ENCODE measurements at places on chromosomes 1 and 21.
A peak's percentile ranks its signal among the peaks of the same experiment; 100 is the strongest.

GRCh38 chr1:24903560-24903954 lies 26.5 kb downstream of the RUNX3 start:
- ATAC-seq = no peak

DNA sequence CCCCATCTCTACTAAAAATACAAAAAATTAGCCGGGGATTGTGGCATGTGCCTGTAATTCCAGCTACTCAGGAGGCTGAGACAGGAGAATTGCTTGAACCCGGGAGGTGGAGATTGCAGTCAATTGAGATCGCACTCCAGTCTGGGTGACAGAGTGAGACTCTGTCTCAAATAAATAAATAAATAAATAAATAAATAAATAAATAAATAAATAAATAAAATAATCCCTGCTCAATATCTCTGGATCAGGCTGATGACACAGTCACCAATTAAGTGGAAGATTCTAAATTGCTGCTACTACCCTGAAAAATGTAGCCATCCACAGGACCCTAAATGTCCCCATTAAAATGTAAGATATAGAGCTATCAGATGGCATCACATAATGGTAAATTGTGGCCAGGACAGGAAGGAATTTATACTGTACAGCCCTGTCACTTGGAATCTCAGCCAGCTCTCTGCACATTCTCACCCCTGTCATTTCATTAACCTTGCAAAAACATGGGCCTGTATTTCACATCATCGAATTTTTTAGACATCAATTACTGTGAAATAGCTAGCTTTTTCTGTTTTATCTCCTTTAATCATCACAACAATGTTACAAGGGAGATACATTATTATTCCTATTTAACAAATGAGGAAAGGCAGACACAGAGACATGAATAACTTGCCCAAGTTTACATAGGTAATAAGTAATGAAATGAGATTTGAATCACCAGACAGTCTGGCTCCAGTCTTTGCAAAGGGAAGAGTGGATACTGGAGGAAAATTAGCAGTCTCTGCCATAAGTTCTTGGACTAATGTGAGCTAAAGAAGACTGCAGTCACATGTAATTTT lies 56.7 kb upstream of the NTPCR start:
- no peak for ATAC-seq

- no peak for ATAC-seq
Observed at GRCh38 chr1:183730107-183730724, 74.7 kb upstream of the RGL1 start.

GRCh38 chr1:111455642-111456031 lies 6.4 kb downstream of the ATP5PB start:
- no peak for ATAC-seq

DNA sequence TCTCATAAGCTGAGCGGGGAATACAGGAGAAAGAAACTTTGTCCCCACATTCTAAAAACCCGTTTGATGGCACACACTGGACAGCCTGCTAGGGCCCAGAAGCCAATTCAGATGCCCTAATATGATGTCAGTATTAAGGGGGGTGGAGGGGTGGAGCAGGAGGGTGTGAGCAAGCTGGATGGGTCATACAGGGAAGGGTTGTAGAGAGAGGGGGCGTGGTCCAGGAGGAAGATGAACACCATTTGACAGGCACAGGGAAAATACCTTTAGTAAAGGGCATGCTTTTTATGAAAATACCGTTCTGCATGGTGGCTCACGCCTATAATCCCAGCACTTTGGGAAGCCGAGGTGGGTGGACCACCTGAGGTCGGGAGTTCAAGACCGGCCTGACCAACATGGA lies 6.0 kb downstream of the TARS2 start:
- ATAC-seq = no peak

GRCh38 chr1:6464514-6464836 lies 1.5 kb downstream of the TNFRSF25 start:
- no peak for ATAC-seq

GRCh38 chr1:10544239-10544638 lies 69.5 kb downstream of the PEX14 start:
- ATAC-seq = no peak

DNA sequence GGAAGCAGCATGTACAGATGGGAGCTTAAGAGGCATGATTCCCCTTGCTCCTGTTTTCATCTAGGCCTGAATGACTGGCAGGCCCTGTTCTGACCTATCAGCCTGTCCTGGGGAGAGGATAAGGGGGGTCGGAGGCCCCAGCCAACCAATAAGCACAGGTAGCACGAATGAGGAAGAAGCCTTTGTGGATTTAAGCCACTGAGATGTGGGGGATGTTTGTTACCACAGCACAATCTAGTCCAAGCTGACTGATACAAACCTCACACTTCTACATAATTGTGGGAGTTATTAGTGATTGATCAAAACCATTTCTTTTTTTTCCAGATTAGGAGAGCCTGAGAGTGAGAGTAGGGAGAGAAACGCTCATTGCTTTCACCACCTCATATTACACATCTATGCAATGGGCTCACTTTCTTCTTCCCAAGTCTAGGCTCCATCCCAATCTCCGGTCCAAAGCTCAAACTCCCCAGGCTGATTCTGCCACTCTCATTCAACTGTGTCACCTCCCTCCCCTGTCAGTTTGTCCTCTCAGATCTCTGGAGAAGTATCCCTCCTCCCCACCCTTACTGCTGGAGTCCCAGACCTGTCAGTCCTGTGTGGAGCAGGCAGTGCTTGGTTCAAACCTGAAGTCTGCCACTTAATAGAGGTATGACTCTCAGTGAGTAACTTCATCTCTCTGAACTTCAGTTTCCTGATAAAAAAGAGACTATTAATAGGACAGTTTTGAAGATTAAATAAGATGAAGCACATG lies 220.5 kb downstream of the PTPRU start:
- ATAC-seq = no peak

- no peak for ATAC-seq
Observed at GRCh38 chr21:33666153-33666552, 23.9 kb downstream of the ITSN1 start.

- no peak for ATAC-seq
Observed at GRCh38 chr21:45203983-45204382, 83.7 kb downstream of the POFUT2 start.

DNA sequence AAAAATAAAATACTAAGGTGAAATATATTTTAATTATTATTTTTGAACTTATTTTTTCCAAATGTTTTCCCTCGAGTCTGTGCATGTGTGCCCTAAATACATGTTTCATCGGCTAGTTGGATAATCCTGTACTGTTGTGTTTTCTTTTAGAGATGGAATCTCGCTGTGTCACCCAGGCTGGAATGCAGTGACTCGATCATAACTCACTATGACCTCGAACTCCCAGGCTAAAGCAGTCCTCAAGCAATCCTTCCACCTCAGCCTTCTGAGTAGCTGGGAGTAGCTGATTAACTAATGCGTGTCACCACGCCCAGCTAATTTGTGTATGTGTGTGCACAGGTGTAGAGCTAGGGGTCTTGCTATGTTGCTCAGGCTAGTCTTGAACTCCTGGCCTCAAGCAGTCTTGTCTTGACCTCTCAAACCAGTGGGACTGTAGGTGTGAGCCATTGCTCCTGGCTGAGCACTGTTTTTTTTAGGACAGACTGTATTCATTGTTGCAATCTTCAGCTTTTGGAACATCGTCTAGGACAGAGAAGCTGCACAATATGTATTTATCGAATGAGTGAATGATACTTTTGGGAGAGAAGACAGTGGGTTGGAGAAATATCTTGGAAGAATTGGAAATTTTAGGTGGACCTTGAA lies 4.8 kb upstream of the TMCO1 start:
- ATAC-seq = no peak

- no peak for ATAC-seq
Observed at GRCh38 chr21:36948686-36949085, 17.8 kb downstream of the HLCS start.

DNA sequence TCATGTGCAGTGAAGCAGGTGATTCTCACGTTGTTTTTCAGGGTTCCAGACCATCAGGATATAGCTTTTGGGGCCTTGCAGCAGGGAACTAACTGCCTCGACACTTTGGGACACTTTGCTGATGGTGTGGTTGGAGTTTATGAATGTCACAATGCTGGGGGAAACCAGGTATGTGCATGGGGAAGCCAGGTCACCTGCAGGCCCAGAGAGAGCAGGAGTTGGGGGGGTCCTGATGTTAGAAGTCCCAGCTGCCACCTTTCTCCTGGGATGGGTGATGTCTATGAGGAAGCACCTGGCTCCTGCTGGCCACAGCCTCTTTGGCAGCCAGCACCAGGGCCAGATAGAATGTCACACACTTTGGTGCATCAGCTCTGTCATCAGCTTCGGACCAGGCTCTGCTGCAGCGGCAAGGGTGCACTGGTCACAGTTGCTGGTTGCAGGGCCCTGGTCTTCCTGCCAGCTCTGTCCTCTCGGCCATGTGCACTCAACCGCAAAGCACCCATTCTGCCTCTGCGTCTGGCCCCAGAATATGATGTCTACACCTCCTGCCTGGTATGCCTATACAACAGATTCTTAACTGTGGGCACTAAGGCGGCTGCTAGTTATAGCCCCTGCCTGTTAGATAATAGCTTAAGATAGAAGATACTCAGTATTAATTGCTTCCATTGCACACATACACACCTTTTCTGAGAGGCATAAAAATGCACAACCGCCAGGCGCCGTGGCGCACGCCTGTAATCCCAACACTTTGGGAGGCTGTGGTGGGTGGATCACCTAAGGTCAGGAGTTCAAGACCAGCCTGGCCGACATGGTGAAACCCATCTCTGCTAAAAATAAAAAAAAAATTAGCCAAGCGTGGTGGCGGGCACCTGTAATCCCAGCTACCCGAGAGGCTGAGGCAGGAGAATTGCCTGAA lies 160.7 kb downstream of the PGBD5 start:
- ATAC-seq = no peak

DNA sequence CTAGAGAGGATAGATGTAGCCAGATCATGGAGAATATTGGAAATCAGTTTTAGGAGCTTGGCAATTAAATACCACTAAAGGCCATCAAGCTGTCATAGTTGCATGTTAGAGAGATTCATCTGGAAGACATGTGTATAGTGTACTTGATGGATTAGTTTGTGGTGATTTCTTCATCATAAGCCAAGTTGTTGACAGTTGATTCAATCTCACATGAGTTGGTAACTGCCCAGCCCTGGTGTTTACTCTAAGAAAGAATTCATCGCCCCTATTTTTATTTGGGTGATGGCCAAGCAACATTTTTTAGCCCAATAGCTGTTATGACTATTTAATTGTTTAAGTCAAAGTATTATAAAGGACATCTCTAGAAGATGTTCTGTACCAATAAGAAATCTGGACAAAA lies 737.6 kb downstream of the PLA2G4A start:
- ATAC-seq = no peak

- no peak for ATAC-seq
Observed at GRCh38 chr1:89894210-89895201, 73.7 kb downstream of the LRRC8D start.

DNA sequence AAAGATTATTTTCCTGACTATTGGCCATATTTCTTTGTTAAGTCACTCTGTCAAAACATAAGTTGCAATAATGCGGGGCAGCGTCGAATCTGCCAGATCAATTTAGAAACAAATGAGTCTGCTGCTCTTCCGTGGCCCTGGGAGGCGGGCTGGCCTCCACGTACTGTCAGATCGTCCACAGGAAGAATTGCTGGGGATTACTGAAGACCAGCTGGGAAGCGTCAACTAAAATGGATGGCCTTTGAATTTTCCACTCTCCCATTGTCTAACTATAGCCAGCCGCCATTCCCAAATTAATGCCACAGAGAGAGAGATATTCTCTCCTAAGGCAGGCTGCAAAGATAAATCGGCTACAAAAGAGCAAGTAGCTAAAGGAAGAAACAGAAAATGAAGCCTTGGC lies 560.2 kb downstream of the SMYD3 start:
- ATAC-seq = peak; percentile 50

DNA sequence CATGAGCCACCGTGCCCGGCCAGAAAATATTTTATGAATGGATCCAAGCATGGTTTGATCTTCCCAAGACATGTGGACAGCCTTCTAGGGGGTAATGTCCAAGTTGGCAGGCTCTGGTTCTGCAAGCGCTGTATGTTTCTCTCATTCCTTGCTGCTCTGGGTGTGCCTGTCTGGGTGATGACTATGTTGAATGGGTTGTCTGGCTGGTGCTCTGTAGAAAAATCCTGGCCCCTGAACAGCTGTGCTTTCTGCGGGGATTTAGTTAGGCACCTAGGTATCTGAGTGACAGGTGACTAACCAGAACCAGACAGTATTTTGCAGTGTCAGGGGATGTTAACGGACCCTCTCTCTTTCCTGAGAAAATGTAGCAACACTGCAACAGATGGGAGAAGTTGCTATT lies 14.1 kb downstream of the HUNK start:
- no peak for ATAC-seq

DNA sequence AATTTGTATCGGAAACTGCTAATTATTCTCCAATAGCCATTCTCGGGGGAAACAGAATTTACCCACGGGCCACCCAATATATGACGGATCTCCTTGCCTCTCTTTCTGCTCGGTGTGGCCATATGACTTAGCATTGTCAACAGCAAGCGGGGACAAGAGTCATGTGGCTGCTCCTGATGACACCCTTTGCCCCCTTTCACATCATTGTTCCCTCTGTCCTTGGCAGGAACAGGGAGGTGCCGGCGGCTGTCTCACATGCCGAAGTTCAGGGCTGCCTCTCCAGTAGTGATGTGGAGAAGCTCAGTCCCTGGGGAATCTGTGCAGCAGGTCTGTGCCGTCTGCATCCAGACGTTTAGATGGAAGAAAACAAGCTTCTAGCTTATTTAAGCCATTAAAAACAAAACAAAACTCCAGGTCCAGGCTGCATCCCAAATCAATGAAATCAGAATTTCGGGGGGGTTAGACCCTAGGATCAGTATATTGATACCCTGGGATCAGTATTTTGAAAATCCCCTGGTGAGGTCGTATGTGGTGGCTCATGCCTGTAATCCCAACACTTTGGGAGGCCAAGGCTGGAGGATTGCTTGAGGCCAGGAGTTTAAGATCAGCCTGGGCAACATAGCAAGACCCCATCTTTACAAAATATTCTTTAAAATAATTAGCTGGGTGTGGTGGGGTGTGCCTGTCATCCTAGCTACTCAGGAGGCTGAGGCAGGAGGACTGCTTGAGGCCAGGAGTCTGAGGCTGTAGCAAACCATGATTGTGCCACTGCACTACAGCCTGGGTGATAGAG lies 10.8 kb downstream of the MYOM3 start:
- no peak for ATAC-seq

DNA sequence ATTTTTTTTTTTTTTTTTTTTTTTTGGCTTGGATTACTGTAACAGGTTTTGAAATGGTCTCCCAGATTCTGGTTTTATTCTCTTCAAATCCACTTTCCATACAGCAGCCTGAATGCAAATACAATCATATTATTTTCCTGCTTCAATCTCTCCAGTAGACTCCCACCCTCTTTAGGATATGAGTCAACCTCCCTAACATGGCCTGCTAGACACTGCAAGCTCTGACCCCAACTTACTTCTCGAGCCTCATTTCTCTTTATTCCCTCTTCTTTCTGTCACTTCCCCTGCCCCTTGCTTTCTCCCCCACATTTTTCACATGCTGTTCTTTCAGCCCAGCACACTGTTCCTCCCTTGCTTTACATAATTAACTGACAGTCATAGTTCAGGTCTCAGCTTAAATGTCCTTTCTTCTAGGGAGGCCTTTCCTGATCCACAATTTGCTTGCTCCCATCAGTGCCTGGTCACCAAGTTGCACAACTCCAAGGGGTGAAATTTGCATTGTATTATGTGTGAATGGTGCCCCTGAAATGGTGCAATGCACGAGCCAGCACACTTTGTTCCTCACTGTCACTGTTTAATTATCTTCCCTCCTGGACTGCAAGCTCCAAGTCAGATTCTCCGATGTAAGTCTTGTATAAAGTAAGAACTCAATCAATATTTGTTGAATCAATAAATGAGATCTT lies 22.1 kb upstream of the IL19 start:
- no peak for ATAC-seq

- peak; percentile 79 for ATAC-seq
Observed at GRCh38 chr1:201649761-201650622, 111.1 kb downstream of the NAV1 start.

- ATAC-seq = no peak
Observed at GRCh38 chr1:180482425-180483275, 19.7 kb downstream of the ACBD6 start.

All from gastroesophageal sphincter (tissue), 4 donors.